Activated CD4-positive, alpha-beta memory T cell treated with anti-CD3 and anti-CD28 coated beads, Interleukin-2, amount 10 ng/mL, durations not matched to agents 7 days and 5 days (primary cell): ENCODE measurements at places on chromosomes 2 and 18.

GRCh38 chr2:229485857-229486256 is 214.8 kb upstream of the PID1 start:
- no peak for DNase-seq

DNA sequence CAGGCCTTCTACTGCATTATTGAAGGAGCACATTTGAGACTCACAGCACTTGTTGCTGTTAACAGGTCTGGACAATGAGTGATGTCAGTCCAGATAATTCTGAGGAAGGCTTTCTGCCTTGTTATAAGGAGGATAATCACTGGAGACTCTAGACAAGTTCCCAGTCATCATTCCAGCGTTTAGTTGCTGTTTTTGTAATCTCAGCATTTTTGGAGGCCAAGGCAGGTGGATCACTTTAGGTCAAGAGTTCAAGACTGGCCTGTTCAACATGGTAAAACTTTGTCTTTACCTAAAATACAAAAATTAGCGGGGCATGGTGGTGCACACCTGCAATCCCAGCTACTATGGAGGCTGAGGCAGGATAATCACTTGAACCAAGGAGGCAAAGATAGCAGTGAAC is 39.6 kb upstream of the TRIM43B start:
- DNase-seq, result no peak

DNA sequence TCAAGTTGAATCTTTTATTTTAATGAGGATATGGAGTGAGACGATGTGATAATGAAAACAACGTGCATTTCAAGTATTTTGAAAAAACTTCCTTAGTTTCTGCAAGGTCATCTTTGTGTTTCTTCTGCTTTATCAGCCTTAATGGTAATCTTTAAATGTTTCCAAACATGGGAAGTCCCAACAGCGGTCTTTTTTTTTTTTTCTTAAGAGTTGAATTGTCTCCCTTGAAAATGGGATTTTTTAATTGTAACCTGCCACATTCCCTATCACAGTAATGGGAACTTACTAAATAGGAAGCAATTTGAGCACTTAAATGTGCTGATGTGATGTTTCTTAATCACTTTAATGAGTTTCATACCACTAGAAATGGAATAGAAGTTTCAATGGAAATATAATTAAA is 45.8 kb downstream of the ATIC start:
- no peak for DNase-seq

DNA sequence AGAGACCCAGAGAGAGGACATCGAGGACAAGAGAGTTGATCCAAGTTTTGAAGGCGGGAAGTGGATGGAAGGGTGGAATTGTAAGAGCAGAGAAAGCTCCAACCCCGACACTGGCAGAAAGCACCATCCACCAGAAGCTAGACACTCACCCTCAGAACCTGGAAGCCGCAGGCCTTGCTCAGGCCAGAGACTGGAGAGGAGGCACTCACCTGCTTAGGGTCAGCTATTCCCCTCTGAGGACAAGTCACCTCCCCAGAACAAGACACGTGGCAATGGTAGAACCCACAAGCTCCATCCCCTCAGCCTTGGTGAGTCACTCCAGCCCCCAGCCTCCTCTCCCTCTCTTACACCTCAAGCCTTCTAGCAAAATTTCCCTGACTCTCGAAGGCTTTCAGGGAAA is 64.9 kb downstream of the STEAP3 start:
- DNase-seq, result no peak

GRCh38 chr18:74532511-74533025 is 1.7 kb upstream of the CNDP1 start:
- DNase-seq, result no peak

DNA sequence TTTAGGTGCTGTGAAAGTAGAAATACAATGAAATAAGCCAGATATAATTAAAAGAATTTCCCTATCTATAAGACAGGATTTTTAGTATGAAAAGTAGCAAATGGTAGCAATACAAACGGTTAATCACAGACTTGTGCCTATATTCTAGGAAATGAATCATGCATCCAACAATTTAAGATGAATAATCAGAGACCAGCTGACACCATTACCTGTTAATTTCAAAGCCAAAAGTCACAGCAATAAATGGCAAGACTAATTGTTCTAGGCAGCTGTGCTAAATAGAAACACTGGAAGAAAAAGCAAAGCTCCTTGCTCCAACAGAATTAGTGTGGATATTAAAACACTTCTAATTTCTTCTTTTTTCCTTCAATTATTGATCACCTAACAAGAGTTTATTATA is 35.1 kb upstream of the MPP4 start:
- DNase-seq, result no peak

- no peak for DNase-seq
Measured at GRCh38 chr2:43131890-43132682, 94.3 kb downstream of the ZFP36L2 start.

DNA sequence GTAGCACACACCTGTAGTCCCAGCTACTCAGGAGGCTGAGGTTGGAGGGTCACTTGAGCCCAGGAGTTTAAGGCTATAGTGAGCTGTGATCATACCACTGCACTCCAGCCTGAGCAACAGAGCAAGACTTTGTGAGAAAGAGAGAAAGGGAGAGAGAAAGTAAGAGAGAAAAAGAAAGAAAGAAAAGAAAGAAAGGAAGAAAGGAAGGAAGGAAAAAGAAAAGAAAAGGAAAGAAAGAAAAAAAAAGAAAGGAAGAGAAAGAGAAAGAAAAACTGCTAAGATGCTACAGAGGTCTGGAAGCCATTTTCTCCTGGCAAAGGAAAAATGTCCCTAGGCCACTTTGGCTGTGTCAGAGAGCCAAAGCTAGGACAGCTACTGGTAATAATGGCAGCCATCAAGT is 30.6 kb downstream of the DRC1 start:
- DNase-seq, result no peak

DNA sequence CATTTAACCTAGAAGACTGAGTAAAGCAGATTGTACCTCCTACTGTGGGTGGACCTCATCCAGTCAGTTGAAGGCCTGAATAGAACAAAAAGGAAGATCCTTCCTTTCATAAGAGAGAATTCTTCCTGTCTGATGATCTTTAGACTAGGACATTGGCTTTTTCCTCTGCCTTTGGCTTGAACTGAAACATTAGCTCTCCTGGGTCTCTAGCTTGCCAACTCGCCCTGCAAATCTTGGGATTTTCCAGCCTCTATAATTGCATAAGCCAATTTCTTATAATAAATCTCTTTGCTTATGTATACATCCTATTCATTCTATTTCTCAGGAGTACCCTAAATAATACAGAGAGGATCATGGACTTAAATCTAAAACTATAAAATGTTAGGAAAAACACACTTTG is 6.2 kb upstream of the KDSR start:
- DNase-seq, result no peak

DNA sequence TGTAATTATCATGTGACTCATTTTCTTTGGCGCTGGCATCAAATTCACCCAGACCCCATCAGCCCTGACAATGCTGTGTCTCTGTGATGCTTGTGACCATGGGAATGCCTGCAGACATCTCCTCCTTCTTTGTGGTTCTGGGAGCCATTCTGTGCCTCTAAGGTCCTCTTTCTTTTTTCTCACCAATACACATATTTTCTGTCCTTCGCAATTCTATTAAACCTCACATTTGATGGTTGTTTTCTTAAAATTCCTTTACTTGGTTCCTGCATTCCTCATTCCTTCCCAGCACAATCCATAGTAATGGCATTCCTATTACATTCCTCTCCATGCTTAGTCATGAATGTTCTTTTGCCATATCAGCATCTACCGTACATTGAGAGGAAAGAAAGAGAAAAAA is 375.3 kb downstream of the PIK3C3 start:
- DNase-seq, result no peak

- DNase-seq, result no peak
Measured at GRCh38 chr2:25548601-25549000, 124.8 kb downstream of the DTNB start.
